ENCODE measurements at places on chromosomes 16 and 17.

- DNase-seq: no peak
Measured at GRCh38 chr16:924806-925205, 46.0 kb downstream of the LMF1 start.

DNA sequence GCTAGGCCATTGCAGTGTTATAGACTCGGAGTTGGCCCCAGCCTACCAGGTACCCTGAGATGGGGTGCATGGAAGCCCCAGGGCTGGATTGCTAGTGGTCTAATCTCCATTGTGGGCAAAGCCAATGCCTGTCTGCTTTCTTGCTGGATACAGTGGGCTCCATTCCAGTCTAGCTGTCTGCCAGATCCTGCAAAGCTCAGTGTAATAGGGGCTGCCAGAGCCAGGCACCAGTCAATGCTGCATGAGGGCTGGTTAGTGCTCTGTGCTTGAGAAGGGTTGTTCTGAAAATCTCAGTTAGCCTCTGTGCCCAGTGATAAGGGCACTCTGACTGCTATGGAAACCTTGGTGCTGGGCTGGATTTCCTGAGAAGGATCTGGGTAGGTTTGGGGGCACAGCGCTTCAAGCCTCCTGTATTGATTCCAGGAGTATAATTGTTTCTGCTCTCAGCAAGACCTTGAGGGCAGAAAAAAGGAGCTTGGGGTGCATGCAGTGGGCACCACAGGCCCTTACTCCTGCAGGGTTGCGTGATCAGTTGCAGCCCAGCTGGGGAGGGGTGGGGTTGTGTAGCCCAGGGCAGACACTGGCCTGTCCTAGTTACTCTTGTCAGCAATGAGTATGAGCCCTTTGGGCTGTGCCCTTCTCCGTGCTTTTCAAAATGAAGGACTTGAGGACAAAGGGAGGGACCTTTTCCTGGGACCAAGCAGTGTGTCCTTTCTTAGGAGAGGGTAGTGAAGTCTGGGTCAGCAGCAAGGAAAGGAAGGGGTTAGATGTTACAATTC is 19.0 kb downstream of the SMPD3 start:
- no peak for DNase-seq

DNA sequence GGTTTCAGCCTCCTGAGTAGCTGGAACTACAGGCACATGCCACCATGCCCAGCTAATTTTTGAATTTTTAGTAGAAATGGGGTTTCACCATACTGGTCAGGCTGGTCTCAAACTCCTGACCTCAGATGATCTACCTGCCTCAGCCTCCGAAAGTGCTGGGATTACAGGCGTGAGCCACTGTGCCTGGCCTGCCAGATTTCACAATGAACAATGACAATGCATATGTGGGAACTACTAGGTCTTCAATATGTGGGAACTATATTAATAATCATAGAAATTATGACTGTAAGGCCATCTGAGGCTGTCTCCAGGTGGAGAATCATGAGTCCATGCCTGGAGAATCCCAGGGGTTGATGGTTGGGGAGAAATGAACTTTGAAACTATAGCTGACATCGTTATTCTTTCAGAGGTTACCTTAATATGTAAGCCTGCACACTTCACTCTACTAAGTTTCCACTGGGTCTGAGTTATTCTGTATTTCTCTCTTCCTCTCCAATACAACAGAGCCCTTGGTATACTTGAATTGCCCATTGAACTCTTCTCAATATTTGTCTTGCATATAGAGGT is 7.2 kb upstream of the DRC7 start:
- DNase-seq: no peak

- DNase-seq: no peak
Measured at GRCh38 chr17:49054342-49055092, 57.3 kb downstream of the IGF2BP1 start.

- DNase-seq: no peak
Measured at GRCh38 chr16:84922351-84923120, 88.8 kb downstream of the ZDHHC7 start.

DNA sequence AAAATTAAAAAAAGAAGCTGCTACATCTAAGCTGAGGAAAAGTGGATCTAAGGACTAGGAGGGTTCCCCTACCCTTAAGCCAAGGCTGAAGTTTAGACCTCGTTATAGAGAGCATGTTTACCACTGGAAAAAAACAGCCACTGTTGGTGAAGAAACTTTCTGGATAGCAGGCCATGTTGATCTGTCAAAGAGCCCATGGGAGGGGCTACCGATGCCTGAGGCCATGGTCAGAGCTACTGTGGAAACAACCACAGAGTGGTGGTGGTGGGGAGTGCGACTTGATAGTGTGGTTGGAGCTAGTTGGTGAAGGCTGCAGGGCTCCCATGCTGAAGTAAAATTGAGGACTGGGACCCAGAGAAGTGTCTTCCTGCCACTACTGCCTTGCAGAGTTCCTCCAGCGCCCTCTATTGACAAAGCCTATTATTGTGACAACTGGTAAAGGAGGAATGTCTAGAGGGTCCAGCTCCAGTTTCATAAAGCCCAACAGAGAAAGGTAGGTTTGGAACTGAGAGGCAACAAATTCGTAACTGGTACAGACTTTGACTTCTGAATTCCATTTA is 12.7 kb upstream of the FAM20A start:
- peak; percentile 1 for DNase-seq

DNA sequence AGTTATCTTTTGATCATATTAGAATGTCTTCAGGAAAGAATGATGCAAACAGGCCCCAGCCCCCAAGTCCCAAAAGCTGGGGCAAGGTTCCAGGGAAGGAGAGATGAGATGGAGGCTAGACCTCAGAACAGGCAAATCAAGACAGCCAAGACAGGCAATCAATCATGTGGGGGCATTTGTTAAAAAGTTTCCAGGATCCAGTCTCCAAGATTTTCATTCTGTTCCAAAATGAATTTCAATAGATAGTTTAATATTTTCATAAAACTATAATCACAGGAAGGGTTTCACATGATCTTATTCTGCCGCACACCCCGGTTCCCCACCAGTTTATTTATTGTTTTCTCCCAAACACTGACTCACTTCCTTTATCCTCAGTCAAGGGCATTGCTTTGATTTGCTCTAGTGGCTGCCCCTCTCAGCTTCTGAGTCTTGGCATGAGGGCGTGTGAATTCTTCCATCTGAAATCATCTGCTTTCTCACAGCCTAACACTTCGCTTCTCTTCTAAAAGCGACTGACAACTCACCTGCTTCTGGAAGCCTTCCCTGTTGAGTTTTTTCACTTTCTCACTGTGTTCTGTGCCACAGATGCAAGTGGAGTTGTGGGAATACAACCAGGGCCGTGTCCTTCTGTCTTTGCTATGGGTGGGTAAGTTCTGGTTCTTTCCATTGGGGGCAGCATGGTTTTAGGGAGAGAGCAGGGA is 12.2 kb upstream of the TERF2 start:
- DNase-seq: peak; percentile 68

GRCh38 chr17:69637446-69638156 is 223.1 kb downstream of the MAP2K6 start:
- no peak for DNase-seq

DNA sequence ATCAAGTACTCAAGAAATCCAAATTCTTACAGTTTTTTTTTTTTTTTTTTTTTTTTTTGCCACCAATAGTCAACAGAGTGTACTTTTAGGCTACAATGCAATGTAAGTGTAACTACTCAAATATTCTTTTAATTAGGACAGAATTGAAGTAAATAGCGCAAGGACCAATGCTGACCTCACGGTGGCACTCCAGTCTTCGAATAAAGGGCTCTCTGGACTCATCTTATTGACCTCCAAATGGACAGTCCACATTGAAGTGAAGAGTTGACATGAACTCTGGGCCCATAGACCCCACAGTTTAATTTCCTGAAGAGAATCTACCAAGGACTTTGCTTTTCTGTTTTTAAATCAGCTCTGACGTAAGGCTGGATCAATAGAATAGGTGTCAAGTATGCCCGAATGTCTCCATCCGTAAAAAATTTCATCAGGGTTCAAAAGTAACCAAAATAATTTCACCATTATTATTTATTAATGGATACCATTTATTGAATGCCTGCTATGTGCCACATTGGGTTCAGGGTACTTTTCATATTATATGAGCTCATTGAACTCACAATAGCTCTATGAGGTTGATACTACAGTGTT is 7.3 kb upstream of the DDX52 start:
- peak; percentile 50 for DNase-seq

GRCh38 chr17:48259694-48260291 is 152.2 kb downstream of the SNX11 start:
- no peak for DNase-seq

GRCh38 chr17:61378658-61379456 is 20.8 kb upstream of the TBX2 start:
- no peak for DNase-seq

- DNase-seq: no peak
Measured at GRCh38 chr17:80931421-80932265, 60.0 kb upstream of the CHMP6 start.

DNA sequence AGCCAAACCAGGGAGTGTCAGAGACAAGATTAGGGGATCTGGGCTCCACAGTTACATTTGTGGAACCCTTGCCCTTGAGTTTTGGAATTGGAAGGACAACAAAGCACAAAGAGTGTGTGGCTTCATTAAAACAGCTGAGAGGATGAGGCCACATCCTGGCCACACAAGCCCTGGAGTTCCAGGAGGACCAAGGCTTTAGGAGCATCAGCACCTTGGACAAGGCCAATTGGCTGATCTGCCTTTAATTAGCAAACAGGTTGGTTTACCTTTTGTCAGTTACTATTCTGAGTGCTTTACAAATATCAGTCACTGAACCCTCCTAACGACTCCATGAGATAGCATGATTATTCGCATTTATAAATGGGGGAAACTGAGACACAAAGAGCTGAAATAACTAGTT is 54.7 kb downstream of the SLC6A2 start:
- no peak for DNase-seq

DNA sequence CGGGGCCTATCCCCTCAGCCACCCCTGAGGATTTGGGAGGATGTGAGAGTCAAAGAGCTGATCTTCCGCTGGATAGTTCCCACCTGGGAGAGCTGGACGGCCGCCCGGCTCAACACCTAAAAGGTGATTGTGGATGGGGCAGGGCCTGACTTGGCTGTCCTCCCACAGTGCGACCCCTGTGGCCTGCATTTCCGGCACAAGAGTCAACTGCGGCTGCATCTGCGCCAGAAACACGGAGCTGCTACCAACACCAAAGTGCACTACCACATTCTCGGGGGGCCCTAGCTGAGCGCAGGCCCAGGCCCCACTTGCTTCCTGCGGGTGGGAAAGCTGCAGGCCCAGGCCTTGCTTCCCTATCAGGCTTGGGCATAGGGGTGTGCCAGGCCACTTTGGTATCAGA is 4.5 kb downstream of the BCL6B start:
- no peak for DNase-seq

- no peak for DNase-seq
Measured at GRCh38 chr16:81457326-81458133, 12.9 kb downstream of the CMIP start.

GRCh38 chr17:13490906-13491482 is 110.7 kb downstream of the HS3ST3A1 start:
- no peak for DNase-seq

DNA sequence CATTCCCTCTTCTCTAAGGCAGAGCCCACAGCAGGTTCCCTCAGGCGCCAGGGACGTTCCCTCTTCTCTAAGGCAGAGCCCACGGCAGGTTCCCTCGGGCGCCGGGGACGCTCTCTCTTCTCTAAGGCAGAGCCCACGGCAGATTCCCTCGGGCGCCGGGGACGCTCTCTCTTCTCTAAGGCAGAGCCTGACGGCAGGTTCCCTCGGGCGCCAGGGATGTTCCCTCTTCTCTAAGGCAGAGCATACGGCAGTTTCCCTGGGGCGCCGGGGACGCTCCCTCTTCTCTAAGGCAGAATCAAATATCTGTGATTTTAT is 24.3 kb downstream of the ACSF3 start:
- DNase-seq: no peak

Measured in SW 1271 (cell line).